Fibroblast of gingiva (primary cell): ENCODE measurements at places on chromosomes 1 and 21.

- no peak for DNase-seq
These were observed 24.2 kb upstream of the HSD3B1 start for GRCh38 chr1:119482517-119483425.

DNA sequence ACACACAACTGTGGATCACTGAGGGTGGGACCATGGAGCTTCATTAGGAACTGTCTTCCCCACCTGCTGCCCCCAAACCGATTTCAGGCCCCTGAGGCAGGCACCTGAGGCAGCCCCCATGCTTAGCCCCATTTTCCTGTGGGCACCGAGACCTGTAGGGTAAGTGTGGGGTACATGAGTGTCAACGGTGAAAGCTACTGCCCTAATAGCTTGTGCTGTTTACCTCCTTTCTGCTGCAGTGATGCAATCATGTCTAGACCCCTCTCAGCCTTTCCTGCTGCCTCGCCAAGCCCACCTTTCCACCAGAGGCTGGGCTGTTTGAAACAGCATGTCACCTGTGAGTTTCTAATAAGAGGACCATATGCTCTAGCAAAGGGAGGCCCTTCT, 53.0 kb downstream of the NFASC start:
- no peak for DNase-seq

- DNase-seq = peak; percentile 75
These were observed 22.5 kb upstream of the KHDRBS1 start for GRCh38 chr1:31991182-31991581.

- DNase-seq = peak; percentile 18
These were observed 81.9 kb upstream of the HAO2 start for GRCh38 chr1:119286587-119287181.
